ENCODE measurements at places on chromosomes 11 and 22.

- no peak for DNase-seq
These were observed 27.6 kb upstream of the BMAL1 start for GRCh38 chr11:13249992-13250391.

GRCh38 chr11:83292709-83293456, 6.7 kb upstream of the CCDC90B start:
- no peak for DNase-seq

DNA sequence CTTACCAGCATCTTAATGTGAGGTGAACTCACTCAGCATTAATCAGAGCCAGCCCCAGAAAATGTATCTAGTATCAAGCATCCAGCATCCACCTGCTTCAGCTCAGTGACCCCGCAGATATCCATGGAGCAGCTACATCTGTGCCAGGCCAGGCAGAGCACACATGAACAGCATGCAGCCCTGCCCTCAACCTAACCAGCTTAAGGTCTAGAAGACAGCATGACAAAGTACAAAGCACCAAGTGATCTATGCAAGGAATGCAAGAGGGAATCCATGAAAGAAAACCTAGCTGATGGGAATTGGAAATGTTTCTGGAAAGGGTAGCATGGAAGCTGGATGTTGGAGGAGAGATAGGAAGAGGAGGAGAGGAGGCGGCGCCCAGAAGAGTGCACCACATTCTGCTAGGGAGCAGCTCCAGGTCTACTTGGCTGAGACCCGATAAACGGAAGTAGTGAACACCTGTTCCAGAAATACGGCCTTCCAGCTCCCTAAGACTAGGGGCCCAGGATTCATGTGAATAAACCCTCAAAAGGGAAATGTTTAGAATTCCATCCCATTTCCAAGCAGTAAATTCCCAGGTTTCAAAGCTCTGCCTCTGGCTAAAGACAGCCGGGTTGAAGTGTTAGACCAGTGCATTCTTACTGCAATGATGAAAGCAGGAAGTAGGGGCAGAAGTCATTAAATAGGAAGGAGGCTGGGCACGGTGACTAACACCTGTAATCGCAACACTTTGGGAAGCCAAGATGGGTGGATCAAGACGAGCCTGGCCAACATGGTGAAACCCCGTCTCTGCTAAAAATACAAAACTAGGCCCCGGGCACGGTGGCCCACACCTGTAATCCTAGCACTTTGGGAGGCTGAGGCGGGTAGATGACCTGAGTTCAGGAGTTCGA, 23.5 kb upstream of the L3MBTL2 start:
- DNase-seq: no peak

GRCh38 chr22:36985211-36985889, 33.9 kb downstream of the TST start:
- no peak for DNase-seq

- no peak for DNase-seq
These were observed 11.5 kb downstream of the RIC8A start for GRCh38 chr11:218815-219593.

GRCh38 chr11:35893796-35894475, 49.9 kb upstream of the LDLRAD3 start:
- no peak for DNase-seq

GRCh38 chr11:5663511-5663910, 21.4 kb downstream of the TRIM5 start:
- DNase-seq: no peak

DNA sequence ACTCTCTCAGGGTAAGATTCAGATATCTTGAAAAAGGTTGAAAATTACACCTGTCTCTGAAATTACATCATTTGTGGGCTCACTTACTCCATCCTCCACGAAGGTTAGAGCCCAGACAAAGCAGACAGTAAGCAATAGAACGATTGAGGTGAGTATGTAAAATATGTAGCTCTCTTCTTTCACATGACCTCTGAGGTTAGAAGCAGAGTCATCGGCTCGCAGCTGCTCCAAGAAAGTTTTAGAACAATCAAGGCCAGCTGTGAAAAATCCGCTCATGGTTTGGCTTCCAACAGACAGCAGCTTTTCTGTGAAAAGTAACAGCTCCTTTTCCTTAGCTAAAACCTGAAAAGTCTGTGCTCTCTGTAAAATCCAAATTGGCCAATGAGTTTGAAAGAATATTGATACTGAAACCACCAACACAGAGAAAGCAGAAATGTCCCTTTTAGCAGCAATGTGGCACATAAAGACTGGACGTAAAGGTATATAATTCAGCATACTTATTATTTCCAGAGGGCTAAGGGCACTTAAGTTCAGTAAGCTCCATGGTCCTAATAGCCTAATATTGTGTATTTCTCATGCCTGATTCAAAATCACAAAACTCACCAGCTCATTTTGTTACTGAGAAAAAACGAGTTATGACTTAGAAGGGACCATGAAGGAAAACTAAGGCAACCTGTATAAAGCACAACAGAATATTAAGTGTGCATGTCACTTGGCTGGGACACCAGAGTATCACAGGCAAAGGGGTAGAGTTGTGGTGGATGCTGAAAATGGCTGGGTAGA, 78.2 kb downstream of the FAM76B start:
- no peak for DNase-seq

- no peak for DNase-seq
These were observed 1.8 kb downstream of the SLC25A1 start for GRCh38 chr22:19176732-19177131.

DNA sequence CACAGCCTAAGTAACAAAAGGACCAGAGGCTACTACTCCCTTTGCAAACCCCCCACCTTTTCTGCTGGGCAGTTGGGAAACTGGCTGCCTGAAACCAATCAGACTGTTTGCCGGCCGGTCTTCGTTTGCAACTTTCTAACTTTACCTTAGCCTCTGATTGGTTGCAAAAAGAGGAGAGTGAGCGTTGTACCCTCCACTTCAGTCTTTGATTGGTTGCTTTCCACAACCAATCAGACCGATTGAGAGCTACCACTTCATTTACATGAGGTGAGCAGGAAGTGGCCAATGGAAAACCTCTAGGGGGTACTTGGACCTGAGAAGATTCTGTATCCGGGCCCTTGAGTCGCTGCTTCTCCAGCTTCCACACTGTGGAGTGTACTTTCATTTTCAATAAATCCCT, 18.8 kb upstream of the CLNS1A start:
- no peak for DNase-seq

DNA sequence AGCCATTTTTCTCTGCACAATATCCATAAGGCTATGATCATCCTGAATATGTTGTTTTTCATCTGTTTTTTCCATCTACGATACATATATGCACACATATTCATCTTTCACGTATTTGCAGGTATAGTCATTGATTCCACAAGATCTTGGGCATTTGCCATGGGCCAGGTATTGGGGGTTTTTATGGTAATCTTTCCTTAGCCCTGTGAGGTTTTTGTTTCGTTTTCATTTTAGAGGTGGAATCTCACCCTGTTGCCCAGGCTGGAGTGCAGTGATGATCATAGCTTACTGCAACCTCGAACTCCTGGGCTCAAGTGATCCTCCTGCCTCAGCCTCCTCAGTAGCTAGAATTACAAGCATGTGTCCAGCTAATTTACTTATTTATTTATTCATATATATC, 20.0 kb downstream of the CD6 start:
- no peak for DNase-seq

DNA sequence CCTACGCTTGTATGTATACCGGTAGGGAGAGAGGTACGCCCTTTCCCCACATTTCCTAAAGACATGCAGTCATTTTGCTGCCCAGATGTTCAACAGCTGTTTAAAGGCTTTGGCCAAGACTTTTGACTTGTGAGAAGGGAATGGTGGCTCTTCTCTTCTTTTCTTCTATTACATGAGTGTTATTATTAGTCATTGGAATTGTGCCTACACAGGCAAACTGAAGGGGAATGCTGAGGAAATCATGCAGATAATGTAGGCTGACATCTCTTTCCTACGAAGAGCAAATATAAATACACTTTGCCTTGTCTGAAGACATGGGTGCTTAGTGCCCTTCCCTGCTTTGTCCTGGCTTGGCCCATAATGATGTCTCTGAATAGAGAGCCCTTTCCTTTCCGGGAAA, 194.3 kb upstream of the NARS2 start:
- DNase-seq: no peak

GRCh38 chr11:63745304-63746170, 23.0 kb downstream of the ZFTA start:
- DNase-seq: no peak

DNA sequence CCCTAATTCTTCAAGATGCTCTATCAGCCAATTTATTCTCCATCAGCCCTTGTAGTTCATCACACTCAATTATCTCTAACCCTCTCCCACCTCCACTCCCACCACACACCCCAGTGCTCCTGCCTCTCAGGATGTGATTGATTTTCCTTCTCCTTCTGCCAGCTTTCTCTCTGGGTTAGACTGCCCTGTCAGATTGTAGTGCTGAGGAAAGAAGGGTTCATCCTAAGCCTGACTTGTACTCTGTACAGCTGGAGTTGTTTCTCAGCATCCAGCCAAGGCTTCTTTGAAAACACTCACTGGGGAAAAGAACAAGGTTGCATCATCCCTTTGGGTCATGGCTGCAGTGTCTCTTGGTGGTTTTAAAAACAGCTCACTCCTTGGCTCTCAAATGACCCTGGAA, 61.2 kb downstream of the CECR2 start:
- DNase-seq: no peak

GRCh38 chr22:44108806-44109385, 71.8 kb upstream of the PARVG start:
- DNase-seq: no peak

GRCh38 chr11:33984682-33985389, 66.7 kb upstream of the CAPRIN1 start:
- no peak for DNase-seq

DNA sequence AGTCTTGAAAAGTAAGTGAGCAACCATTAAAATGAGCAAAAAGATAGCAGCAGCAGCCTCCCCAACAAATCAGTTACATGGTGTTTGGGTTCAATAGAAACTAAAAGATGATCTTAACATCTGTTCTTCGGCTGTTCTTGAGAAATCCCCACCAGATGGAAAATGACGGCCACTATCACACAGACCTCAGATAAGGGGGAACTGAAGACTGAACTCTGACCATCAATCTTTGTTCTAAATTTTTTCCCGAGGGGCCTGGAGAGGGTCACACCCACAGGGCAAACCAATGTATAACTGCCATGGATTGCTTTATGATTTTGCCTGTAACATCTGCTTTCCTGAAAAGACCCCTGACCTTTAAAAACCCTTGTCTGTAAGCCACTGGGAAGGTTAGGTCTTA, 624.8 kb upstream of the KIRREL3 start:
- no peak for DNase-seq

DNA sequence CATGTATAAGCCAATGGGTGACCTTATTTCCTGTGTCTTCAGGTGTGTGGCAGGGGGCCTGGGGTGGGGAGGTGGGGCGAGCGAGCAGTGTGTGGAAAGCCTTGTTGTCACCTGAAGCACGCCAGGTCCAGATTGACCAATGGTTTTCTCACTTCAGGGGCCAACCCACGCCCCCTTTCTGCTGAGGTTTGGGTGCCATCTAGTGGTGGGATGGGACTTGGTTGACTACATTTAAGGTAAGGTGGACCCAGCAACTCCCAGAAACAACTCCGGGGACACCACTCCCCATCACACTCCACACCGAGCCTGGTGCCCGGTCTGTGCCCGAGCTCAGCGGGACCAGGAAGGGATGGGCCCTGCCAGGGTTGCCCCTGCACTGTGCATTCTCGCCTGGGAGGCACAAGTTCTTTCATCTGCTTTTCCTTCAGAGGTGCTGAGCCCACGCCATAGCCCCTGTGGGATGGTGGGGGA, 40.0 kb downstream of the TPCN2 start:
- peak; percentile 93 for DNase-seq

DNA sequence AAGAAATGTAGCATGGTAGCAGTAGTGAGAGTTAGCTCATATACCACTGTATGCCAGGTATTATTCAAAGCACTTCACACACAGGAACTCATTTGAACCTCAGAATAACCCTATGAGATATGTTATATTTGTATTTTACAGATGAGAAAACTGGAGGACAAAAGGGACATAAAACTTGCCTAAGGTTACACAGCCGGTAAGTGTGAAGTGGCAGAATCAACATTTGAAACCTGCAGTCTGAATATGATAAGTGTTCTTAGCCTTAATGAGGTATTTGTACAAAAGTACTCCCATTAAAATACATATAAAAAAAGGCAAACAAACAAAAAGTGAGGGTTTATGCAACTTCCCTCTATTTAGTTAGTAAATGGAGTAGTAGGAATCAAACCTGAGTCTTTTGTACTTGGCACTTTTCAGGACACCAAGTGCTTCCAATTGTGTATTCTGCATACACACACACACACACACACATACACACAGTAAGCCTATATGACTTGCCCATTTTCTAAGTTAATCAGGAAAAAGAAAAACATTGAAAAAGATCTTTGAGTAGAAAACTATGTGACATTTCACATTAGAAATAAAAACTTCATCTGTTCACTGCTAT, 223.9 kb upstream of the FOLH1 start:
- DNase-seq: no peak

- no peak for DNase-seq
These were observed 133.0 kb downstream of the SNX19 start for GRCh38 chr11:130783323-130783722.

GRCh38 chr11:19345519-19345847, 104.7 kb upstream of the E2F8 start:
- DNase-seq: peak; percentile 51

DNA sequence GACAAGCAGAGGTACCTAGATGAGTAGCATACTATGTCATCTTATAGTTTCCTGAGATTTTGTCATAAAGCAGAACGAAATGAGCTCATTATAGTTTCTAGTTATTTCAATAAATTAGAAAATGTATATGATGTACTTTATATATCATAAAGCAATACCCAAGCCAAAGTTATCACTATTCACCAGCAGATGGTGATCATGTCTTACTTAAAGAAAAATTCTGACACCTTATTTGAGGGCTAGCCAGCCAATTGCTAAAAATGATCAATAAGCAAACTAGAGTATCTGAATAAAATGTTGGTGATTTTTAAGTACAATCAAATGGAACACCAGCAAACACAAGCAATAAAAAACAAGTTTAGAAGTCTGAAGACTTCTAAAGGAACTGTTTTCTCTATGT, 44.1 kb downstream of the RSF1 start:
- no peak for DNase-seq

- DNase-seq: no peak
These were observed 42.9 kb downstream of the DCDC1 start for GRCh38 chr11:31326470-31327148.

DNA sequence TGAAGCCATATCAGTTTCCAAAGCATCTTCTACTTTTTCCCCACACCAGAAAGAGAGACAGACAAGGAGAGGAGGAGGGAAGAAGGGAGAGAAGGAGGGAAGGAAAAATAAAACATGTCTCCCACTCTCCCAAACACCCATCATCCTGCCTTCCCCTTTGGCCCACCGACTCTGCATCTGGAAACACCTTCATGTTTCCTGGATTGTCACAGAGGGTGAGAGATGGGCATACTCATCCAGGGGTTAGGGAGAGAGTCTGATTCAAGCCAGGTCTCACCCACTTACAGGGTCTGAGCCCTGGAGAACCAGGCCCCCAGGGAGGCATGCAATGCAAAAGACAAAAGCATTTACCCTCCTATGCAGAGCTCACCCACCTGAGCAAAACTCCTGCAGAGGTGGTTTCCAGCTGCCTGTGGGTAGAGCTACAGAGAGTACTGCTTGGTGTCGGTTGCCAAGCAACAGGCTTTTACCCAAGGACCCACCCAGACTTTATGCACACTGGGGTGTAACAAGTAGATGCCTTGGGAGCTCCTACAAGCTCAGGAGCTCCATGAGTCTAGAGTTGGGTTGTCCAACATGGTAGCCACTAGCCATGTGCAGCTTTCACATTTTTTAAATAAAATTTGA, 33.4 kb downstream of the MN1 start:
- DNase-seq: no peak

- DNase-seq: no peak
These were observed 177.7 kb downstream of the NAV2 start for GRCh38 chr11:19890308-19890707.

GRCh38 chr11:107752949-107753822, 41.3 kb upstream of the SLN start:
- DNase-seq: no peak
